ENCODE measurements at places on chromosomes 7 and 10. TPM values are rescaled to one million over a fixed set of nuclear protein-coding genes. Genes with fewer than 3 reads are reported as not detected.

The SPACDR gene
- not detected for total RNA-seq

GRCh38 chr10:79181227-79181626 lies 112.5 kb downstream of the ZMIZ1 start:
- H3K4me3 ChIP-seq: no peak overlapping the region
- no peak overlapping the region for H3K27ac ChIP-seq
- H3K36me3 ChIP-seq: no peaks in the 10 kb centered on the region
- H3K4me1 ChIP-seq: peaks cover 29% of the 10 kb centered on the region
- DNase-seq: no peak

GRCh38 chr7:102976493-102976892 lies 63.7 kb downstream of the LRRC17 start:
- 0 out of 2 replicates have a peak, but pooled peaks cover 4% of the 10 kb centered on the region for H3K4me1 ChIP-seq
- H3K27ac ChIP-seq: no peak overlapping the region
- no peaks in the 10 kb centered on the region for H3K27me3 ChIP-seq
- DNase-seq: no peak
- no peaks in the 10 kb centered on the region for H3K36me3 ChIP-seq
- H3K4me3 ChIP-seq: no peak overlapping the region

DNA sequence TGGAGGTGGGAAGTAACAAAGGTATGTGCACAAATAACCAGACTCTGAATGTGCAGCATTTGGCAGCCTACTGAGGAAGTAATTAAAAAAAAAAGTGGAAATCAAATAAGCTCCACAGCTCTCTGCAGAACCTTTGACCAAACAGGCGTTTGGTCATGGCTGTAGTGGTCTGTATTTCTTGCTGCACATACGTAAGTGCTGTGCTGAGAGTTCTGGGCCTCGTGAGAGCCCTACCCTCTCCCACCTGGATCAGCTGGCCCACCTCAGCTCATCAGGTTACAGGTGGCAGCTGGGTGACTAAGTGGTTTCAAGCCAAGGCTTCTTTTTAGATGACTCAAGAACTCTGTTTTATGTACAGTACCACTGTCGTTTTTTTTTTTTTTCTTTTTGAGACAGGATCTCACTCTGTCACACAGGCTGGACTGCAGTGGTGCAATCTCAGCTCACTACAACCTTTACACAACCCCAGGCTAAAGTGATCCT lies 178.2 kb upstream of the KLF6 start:
- DNase-seq: no peak
- no peaks in the 10 kb centered on the region for H3K36me3 ChIP-seq
- H3K4me1 ChIP-seq: peaks cover 4% of the 10 kb centered on the region
- no peaks in the 10 kb centered on the region for H3K27me3 ChIP-seq
- no peak overlapping the region for H3K4me3 ChIP-seq
- H3K27ac ChIP-seq: no peak overlapping the region

The CASTOR2 gene
- total RNA-seq: 26.1 TPM

The MRLN gene
- total RNA-seq: not detected

The ACBD7 gene
- 24.1 TPM for total RNA-seq

The PRSS1 gene
- total RNA-seq: not detected

GRCh38 chr10:125225051-125225450 lies 64.7 kb upstream of the CTBP2 start:
- no peaks in the 10 kb centered on the region for H3K36me3 ChIP-seq
- no peak overlapping the region for H3K27ac ChIP-seq
- H3K4me3 ChIP-seq: no peak overlapping the region
- H3K4me1 ChIP-seq: peaks cover 3% of the 10 kb centered on the region
- no peaks in the 10 kb centered on the region for H3K27me3 ChIP-seq
- DNase-seq: peak; percentile 18

DNA sequence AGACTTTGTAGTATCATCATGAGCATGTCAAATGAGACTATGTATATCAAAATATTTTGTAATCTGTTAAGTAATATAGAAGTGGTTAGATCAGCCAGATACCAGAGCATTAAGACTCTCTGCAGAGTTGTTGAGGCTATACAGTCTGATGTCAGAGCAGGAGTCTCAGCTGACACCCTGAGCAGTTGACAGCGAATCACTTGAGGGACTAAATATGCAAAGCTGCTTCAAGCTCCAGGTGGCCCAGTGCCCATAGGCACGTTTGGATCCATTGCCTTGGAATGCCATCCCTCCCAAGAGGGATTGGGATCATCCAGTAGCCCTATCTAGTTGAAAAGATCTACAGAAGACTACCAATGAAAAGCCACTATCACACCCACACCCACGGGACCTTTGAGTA lies 210.2 kb downstream of the TAX1BP1 start:
- H3K36me3 ChIP-seq: no peaks in the 10 kb centered on the region
- no peaks in the 10 kb centered on the region for H3K27me3 ChIP-seq
- no peak overlapping the region for H3K4me3 ChIP-seq
- H3K27ac ChIP-seq: no peak overlapping the region
- no peak for DNase-seq
- H3K4me1 ChIP-seq: no peaks in the 10 kb centered on the region

The OR2A42 gene
- 0.27 TPM for total RNA-seq

The ADARB2 gene
- total RNA-seq: 5.0 TPM

The SDHAF3 gene
- total RNA-seq: 35.5 TPM

The NPC1L1 gene
- not detected for total RNA-seq

DNA sequence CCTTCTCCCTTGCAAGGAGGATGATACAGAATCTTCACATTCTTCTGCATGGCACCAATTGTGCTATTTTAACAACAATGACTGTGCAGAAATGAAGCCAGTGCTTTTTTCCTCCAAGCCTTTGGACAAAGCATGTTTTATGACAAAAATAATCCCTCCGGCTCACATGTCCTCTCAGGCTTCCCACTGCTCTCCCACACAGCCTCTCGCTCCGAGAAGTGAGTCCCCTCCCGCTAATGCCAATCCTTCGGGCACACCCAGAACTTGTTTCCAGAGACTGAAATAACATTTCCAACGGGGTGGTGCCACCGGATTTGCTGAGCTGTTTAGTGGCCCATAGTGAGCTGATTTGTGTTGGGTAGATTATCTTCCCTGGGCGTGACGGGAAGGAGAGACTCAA lies 35.8 kb downstream of the RBM17 start:
- no peak overlapping the region for H3K27ac ChIP-seq
- no peaks in the 10 kb centered on the region for H3K4me1 ChIP-seq
- no peaks in the 10 kb centered on the region for H3K27me3 ChIP-seq
- no peak for DNase-seq

DNA sequence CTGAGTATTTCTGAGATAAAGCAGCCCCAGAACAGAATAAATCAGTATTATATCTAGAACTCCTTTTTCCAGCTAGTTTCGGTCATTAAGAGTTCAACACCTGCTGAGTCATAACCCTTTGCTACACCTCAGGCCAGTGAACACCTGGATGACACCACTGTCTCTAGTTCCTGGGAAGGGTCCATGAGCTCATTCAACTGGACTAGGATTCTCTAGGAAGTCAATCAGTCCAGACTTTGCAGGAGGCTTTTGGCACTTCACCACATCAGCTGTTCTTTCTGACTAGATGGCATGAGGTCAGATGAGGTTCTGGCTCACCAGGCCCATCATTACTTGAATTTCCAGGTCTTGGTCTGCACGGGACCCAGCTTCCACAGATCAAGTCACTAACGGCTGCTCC lies 11.7 kb downstream of the SLC39A12 start:
- no peaks in the 10 kb centered on the region for H3K27me3 ChIP-seq
- no peaks in the 10 kb centered on the region for H3K36me3 ChIP-seq
- no peaks in the 10 kb centered on the region for H3K4me1 ChIP-seq

The KNDC1 gene
- total RNA-seq: 16.0 TPM

GRCh38 chr7:43105521-43106120 lies 6.8 kb upstream of the HECW1 start:
- H3K27ac ChIP-seq: no peak overlapping the region
- no peaks in the 10 kb centered on the region for H3K27me3 ChIP-seq
- peaks cover 10% of the 10 kb centered on the region for H3K4me1 ChIP-seq

DNA sequence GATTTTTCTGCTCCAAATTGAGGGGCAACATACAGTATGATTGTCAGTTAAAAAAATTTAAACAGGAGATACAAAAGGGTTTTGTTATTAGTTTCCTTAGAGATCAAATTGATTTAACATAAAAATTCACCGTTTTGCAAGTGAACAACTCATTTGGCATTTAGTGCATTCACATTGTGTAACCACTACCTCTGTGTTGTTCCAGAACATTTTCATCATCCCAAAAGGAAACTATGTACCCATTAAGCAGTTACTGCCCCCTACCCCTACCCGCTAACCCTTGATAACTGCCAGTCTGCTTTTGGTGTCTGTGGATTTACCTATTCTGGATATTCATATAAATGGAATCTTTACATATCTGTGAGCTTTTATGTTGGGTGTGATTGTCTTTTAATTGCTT lies 3.1 kb downstream of the ZRANB1 start:
- H3K4me1 ChIP-seq: peaks cover 50% of the 10 kb centered on the region
- no peak for DNase-seq
- no peaks in the 10 kb centered on the region for H3K27me3 ChIP-seq
- H3K27ac ChIP-seq: peak overlapping the region; percentile 75
- peak overlapping the region; percentile 34 for H3K4me3 ChIP-seq

DNA sequence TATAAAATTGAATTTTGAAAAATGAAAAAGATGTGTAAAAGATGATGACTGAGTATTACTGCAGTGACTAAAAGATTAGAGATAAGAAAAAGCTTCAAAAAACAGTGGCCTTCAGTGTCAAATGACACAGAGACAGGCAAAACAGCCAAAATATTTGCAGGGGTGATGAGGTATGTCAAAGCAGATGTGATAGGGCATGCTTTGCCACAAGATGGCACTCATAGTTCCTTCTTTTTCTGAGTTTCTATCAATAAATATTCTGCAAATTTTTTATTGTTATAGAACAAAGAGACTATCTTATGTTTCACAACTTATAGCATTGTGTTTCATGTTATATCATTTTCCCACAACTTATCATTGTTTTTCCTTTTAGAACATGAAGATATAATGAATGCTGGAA lies 344.1 kb upstream of the HPS1 start:
- H3K4me3 ChIP-seq: no peak overlapping the region
- no peaks in the 10 kb centered on the region for H3K27me3 ChIP-seq
- H3K27ac ChIP-seq: no peak overlapping the region
- H3K4me1 ChIP-seq: no peaks in the 10 kb centered on the region
- peak; percentile 30 for DNase-seq

- no peaks in the 10 kb centered on the region for H3K36me3 ChIP-seq
- no peak overlapping the region for H3K4me3 ChIP-seq
- DNase-seq: no peak
- no peak overlapping the region for H3K27ac ChIP-seq
- no peaks in the 10 kb centered on the region for H3K27me3 ChIP-seq
Observed at GRCh38 chr10:19209319-19209718, 160.7 kb downstream of the MALRD1 start.

The CDK13 gene
- 88.4 TPM for total RNA-seq

GRCh38 chr7:1999278-1999984 lies 233.3 kb downstream of the MAD1L1 start:
- H3K27me3 ChIP-seq: no peaks in the 10 kb centered on the region
- no peaks in the 10 kb centered on the region for H3K36me3 ChIP-seq
- no peak overlapping the region for H3K4me3 ChIP-seq

The CDK14 gene
- total RNA-seq: 24.0 TPM

The NOS3 gene
- 13.3 TPM for total RNA-seq

GRCh38 chr10:42939685-42940366 lies 137.0 kb upstream of the RET start:
- no peaks in the 10 kb centered on the region for H3K4me1 ChIP-seq
- no peak for DNase-seq
- H3K36me3 ChIP-seq: no peaks in the 10 kb centered on the region
